Epithelial cell of prostate (primary cell): ENCODE measurements at places on chromosomes 3 and 15.

DNA sequence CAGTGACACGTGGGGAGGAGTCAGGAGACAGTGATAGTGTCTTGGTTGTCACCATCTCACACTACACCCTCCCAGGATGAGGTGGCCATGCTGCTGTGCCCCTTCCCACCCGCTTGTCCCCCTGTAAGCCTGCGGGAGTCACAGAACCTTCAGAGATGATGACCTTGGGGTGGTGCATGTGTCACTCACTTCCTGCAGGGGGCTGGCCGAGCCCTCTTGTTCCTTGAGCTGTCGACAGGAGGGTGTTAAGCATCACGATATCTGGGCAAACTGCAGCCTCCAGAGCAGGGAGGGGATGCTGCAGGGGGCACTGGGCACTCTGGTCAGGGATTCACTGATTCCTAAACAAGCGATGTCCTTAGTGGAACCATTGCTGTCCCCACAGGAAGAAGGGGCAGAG is 27.7 kb downstream of the FAH start:
- DNase-seq = no peak

DNA sequence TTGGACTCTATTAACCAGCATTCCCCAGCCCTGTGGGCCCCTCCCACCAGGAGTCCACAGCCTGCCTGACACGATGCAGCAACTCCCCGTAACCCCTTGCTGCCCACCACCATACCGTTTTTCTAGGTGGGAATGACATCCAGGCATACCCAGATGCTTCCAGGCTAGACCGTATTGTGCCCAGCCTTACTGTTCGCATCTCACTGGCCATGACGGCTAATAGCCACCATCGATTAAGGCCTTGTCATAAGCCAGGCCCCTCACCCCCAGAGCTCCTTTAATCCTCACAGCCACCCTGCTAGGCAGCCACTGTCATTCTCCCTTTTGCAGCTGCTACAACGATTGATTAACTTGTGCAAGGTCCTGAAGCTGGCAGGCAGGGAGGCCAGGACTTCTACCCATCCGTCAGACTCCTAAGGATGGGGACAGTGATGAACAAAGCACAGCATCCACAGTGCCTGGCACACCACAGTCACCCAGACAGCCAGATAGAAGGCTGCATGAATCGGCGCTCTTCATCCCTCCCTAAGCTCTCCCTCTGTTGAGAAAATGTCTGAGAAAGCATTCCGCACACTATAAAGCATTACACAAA is 60.0 kb upstream of the FLNB start:
- no peak for DNase-seq

GRCh38 chr3:31455524-31455923 is 77.2 kb upstream of the STT3B start:
- DNase-seq = no peak

DNA sequence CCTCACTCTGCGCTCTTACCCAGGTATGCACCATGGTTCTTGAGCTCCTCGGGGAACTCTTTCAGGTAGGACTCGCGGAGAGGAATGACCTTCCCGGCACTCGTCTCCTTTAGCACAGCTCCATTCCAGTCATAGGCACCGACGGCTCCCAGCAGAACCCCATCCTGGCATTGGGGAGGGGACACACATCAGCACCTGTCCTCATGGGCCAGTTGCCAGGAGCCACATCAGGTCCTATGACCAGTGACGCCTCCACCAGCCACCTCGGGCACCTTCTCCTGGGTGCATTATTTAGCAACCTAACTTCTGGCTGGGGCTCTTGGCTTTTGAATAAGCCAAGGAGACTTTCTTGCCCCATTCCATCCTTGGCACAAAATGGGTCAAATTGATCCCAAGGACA is 61.9 kb downstream of the FEM1B start:
- DNase-seq = no peak

DNA sequence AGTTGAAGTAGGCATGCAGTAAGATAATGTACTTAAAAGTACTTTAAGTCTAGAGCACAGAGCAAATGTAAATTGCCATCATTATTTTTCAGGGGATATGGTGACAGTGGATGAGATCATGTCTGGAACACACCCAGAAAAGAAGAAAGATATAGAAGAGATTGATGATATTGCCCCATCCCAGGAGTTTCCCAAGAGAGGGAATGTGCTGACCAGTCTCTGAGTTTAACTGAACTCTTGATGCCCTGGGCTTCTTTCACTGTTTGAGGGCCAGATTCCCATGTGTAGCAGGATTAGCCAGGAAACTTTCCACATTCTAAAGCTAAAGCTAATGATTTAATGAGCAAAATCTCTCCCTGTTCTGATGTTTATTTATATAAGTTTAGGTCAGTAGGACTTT is 366.8 kb upstream of the UMPS start:
- DNase-seq = no peak

GRCh38 chr3:128499724-128500275 is 6.8 kb upstream of the GATA2 start:
- DNase-seq = no peak

DNA sequence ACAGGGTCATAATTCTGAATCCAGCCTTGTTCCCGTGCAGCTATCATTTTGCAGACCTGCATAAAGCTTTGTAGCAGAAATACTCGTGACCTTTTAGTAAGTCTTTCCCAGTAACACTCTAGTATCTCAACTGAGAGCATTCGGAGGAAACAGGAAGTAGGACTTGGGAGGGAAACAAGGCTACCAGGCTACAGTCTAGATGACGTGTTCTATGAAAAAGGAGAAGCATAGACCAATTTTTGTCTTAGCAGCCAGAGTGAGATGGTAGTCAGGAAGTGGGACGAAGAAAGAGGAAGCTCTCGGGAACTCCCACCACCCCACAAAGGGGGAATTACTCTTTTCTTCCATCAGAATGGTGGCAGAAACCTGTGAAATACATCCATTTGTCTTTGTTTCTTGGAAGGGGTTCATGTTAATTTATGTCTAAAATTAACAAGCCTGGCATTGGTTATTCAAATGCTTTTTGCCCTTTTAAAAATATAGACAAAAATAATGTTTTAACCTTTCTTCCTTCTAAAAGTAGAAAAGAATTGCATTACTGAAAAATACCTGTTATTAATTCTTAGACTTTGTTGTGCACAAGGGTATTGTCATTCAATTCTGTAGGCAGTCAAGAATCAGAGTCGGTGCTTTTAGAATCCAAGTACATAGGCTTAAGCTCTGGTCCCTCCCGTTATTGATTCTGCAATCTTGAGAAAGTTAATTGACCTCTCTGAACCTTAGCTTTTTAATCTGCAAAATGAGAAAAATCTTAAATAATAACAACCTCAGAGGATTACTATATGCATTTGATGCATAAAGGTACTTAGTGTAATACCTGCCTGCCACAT is 1.6 kb upstream of the SUCNR1 start:
- DNase-seq = no peak

- no peak for DNase-seq
These were observed at the start of gene TRIM71 for GRCh38 chr3:32817558-32818228. TRIM71 (plus strand) TSS chr3:32817997; CDS start chr3:32818081, 84 bp downstream.

DNA sequence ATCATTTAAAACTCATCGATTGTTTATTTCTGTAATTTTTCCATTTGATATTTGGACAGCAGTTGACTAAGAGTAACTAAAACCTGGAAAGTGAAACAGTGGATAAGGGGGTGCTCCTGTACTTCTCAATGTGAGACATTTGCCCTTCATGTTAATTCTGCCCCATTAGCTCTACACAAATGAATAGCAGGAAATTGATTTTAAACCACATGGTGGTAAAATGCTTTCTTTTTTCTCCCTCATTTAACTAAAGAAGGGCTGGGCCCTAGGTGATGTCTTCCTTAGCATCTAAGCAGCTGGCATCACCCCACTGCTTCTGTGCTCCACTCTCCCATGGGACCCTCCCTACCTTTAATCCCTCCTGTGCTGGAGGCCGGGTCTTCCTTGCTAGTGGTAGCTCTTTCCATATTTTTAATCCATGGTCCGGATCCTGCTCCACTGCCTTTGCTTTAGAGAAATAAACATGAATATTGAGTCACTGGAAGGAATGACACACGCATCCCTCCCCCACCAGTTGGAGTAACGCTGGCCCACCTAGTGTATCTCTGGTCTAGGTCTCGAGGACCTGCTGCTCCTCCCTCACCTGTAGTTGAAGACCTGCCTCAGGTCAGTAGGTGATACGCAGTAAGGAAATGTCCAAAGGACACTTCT is 30.2 kb upstream of the LAMP3 start:
- DNase-seq = no peak

DNA sequence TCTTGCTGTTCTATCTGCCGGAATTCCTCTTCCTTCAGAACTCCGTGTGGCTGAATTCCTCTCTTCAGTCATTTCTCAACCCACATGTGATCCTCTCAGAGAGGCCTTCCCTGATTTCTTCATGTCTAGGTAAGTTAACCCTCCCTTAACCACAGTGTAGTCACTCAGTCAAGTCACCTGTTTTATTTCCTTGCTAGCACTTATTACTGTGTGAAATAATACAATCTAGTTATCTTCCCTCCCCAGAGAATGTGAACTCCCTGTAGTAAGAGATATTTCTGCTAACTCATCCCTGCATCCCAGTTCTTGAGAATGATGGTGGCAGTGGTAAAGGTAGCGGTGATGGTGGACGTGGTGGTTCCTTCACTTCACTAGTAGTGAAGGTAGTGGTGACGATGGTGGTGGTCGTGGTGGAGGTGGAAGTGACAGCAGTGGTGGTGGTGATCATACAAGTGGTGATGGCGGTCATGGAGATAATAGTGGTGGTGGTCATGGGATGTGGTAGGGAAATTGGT is 33.3 kb downstream of the COL6A5 start:
- DNase-seq = no peak

DNA sequence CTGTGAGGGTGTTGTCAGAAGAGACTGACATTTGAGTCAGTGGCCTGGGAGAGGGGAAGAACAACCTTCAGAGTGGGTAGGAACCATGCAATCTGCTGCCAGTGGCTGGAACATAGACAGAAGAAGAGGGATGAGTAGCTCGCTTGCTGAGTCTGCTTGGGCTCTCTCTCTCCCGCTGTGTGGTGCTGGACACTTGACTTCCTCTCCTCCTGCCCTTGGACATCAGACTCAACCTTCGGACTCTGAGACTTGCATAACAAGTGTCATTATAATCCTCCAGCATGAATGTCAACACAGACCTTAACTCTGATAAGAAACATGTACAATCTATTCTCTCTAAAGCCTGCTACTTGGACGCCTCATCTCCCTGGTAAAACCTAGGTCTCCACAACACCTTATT is 5.9 kb upstream of the NMD3 start:
- no peak for DNase-seq

DNA sequence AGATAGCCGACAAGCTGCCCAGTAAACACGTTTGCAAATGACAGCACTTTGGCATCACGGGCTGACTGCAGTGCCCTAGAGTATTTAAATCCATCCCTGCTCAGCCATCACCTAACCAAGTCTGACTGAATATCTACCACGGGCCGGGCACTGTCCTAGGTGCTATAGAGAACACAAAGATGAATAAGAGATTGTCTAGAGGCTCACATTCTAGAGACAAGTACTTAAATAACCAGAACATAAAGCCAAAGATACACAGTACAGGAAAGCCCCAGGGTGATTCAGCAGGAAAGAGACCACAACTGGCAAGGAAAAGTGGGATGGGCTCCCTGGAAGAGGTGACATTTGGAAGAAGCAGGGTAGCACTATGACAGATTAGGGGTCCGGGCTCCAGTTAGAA is 103.5 kb downstream of the MYLK start:
- no peak for DNase-seq

DNA sequence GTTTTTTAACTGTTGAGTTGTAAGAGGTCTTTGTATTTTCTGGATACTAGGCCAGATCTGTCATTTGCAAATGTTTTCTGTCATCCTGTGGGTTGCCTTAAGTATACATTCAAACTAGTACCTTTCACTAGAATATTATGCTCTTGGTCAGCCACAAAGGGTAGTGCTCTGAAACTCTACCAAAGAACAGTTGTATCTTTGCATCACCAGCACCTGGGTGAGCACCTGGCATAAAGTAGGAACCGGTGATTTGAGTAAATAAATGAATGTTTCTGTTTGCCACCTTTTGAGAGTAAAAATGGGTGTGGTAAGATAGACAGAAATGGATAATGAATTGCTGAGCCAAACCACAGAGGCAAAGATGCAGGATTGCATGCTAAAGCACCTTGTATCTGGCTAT is 98.7 kb downstream of the SLCO3A1 start:
- no peak for DNase-seq

GRCh38 chr3:39146611-39147591 is 6.5 kb downstream of the CSRNP1 start:
- peak; percentile 94 for DNase-seq

- DNase-seq = no peak
These were observed 22.5 kb downstream of the TTC21A start for GRCh38 chr3:39130026-39130425.

DNA sequence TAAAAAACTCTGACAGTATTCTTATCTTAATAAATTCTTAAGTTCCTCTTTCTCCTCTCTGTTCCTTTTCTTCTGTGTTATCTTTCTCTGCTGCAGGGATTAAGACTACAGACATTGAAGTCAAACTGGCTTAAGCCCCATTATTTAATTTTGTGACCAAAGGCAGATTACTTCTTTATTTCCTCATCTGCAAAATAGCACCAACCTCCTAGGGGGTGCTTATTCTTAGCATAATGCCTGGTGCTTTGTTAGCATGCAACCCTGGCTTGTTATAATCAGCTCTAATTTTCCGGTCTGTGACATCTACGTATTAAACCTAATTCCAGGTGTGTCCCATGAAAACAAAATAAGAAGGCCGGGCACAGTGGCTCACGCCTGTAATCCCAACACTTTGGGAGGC is 23.8 kb downstream of the SEMA6D start:
- DNase-seq = no peak

DNA sequence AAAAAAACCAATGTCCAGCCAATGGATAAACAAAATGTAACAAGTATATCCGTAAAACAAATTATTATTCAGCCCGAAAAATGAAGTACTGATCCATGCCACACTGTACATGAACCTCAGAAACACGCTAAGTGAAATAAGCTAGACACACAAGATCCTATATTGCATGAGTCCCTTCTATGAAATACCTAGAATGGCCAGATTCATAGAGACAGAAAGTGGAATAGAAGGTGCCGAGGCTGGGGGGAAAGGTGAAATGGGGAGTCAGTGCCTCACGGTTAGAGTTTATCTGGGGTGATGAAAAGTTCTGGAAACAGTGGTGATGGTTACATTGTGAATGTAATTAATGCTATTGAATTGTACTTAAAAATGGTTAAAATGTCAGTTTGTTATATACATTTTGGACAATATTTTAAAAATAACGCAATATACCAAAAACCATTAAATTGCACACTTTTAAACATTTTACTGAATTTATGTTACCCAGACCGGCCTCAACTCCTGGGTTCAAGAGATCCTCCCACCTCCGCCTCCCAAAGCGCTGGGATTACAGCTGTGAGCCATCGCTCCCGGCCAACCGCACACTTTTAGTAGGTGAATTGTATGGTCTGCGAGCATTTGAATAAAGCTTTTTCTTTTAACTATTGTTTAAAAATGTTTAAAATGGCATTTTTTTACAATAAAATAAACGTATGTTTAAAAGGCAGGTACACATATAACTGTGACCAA is 2.1 kb downstream of the RNF168 start:
- no peak for DNase-seq
